ENCODE measurements at places on chromosomes 16 and 17.

DNA sequence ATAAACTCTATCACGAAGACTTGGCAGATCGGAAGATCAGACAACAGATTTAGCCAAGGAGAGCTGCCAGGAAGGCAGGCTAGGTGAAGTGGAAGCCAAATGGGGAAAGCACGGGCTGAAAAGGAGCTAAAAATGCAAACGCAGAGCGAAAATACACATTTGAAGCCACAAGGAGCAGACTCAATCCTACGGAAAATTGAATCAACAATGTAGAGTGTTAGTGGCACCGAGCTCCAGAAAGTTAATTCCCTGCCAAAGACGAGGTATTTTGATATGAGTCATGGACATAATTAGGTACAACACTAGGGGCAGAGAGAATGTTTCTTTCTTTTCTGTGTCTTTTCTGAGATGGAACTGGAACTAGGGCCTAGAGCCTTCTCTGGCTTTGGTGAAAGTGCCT, 20.7 kb downstream of the GSG1L start:
- no peak for DNase-seq

DNA sequence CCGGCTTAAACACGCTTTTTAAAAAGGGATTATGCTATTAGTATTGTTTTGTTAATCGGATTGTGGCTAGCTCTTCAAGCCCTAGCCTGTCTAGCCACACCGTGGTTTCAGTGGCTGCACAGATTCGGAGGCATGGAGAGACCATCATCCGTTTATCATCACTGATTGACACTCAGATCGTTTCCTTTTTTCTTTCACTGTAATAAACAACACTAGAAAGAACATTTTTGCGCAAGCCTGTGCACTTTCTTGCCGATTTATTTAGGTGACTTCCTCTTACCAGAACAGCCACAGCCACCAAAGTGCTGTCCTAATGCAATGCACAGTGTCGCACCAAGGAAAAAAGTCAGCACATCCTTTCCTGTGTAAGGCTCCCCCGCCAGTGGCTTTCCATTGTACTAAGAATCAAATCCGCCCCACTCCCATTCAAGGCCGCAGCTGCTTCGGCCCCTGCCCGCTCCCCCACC, 78.2 kb downstream of the CRISPLD2 start:
- DNase-seq: no peak

DNA sequence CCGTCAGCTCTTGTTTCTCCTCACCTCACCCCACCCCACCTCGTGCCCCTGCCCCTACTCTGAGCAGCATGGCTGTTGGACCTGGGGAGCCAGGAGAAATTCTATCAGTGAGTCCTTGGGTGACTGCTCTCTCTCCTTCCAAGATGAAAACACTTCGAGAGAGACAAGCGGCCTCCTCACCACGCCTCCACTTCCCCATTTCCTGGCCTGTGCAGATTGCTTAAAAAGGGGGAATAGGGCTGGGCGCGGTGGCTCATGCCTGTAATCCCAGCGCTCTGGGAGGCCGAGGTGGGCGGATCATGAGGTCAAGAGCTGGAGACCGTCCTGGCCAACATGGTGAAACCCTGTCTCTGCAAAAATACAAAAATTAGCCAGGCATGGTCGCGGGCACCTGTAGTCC, 9.5 kb downstream of the DLX4 start:
- DNase-seq: no peak

- DNase-seq: no peak
Measured at GRCh38 chr16:45454-45853, 8.0 kb downstream of the POLR3K start.
